ENCODE measurements at places on chromosomes 13 and 19.

DNA sequence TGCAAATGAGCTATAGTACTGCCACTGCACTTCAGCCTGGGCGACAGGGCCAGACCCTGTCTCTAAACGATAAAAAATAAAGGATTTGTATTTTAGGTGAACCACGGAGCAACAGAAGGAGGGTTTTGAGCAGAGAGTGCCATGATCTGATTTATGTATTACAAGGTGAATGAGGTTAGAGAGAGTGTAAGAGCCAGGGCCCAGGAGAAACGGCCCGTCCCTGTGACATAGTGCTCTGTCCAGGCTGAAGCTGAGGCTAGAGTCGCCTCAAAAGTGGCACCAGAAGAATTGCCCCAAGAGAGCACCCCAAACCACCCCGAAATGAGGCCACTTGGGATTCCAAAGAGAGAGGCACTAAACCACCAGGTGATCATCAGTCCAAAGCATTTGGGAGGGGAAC lies 16.9 kb downstream of the MAG start:
- no peak for DNase-seq

- no peak for DNase-seq
Measured at GRCh38 chr19:29292562-29292961, 79.6 kb upstream of the UQCRFS1 start.

- DNase-seq: no peak
Measured at GRCh38 chr13:33272531-33273124, 12.9 kb downstream of the STARD13 start.

GRCh38 chr19:28558783-28559182 lies 654.2 kb downstream of the UQCRFS1 start:
- DNase-seq: no peak

- no peak for DNase-seq
Measured at GRCh38 chr19:43820098-43820883, 6.8 kb upstream of the ZNF283 start.

- no peak for DNase-seq
Measured at GRCh38 chr19:2248136-2249009, 750 bp upstream of the AMH start.

DNA sequence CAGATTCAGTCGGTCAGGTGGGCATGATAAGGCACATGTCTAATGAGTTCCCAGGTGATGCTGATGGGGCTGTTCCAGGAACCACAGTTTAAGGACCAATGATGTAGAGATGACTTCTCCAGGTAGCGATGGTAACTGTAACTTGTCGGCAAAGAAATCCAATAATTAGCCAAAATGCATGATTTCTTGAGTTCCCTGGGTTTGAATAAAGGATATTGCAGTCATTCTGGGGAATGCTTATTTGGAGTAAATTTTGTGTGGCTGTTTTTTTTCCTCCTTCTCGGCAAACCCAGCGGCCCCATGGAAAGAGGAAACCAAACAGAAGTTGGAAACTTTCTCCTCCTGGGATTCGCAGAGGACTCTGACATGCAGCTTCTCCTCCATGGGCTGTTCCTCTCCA lies at the start of gene OR7C2:
TSS of gene OR7C2 (plus strand) at position 301 of the 400 bp plus-strand sequence. CDS start at position 301, 0 bp downstream.
- DNase-seq: no peak

- DNase-seq: no peak
Measured at GRCh38 chr13:39317291-39317690, 279.0 kb downstream of the NHLRC3 start.

- DNase-seq: no peak
Measured at GRCh38 chr13:108981407-108981806, 352.0 kb downstream of the MYO16 start.

DNA sequence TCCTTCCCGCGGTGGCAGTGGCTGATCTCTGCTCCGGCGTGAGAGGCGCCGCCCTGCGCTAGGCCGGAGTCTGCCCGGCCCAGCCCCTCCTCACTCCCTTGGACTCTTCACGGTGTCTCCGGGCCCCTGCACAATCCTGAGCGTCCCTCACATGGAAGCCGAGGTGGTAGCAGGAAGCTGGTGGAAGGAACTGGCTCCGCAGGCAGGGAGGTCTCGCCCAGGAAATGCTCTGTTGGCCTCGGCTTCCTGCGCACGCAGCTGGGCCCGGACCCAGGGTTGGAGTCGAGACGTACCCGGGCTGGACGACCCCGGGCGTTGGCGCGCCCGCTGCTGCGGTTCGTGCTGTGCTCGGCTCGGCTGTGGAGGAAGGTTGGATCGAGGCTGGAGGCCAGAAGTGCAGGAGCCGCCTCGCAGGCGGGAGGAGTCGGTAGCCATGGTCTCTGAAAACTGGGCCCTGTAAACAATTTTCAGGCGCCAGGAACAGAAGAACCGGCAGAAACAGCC lies 46.3 kb downstream of the ZNF724 start:
- DNase-seq: no peak

- DNase-seq: no peak
Measured at GRCh38 chr19:51739466-51740213, 12.0 kb downstream of the FPR1 start.

GRCh38 chr13:98150832-98151479 lies 8.1 kb downstream of the FARP1 start:
- DNase-seq: no peak

- DNase-seq: no peak
Measured at GRCh38 chr13:74047931-74048600, 86.1 kb downstream of the KLF12 start.

DNA sequence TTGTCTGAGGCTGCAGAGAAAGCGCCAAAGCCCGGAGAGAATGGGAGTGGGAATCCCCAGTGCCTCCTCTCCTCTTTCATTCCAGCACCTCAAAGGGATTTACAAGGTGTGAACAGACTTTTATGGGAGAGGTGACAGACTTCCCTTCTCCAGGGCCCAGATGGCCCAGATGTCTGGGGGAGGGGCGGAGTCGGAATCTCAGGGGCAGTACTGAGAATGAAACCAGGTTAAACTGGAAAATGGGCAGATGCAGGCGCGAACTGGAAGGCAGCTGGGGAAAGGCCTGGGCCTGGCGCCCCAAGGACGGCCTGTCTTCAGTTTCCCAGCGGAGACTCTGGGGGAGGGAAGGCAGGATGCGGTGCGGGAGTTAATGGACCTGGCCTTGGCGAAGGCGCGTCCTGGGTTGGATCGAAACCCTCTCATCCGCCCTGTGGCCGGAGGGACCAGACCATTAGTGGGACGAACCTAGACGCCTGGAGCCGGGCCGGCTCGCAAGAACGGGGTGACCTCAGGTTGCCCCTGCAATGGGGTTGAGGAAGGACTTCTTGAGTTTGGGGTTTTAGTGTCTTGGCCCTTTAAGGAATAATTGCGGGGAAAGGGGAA lies 592 bp upstream of the TRIP10 start:
- DNase-seq: peak; percentile 11

DNA sequence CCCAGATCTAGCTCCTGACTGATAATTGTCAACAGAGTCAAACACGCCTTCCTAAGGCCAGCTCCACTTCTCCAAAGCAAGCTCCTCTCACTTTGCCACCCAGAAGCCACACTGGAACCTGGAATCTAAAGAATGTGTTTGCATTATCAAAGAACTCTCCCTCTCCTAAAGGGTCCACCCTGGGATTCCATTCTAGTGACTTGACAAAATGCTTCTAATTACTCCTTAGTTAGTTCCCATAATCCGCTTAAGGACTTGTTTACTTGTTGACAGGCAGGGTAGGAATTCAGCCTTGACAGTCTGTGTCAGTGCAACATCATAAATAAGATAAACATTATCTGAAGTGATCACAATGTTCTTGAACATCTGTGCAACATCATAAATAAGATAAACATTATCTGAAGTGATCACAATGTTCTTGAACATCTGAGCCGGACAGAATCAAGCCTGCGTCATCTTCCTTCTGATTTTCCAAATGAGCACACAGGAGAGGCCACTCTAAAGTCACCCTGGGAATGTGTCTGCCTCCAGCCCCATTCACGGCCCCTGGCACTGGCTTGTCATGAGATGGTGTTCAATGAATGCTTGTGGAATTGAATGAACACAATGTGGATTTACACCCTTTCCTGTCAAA lies 512.1 kb downstream of the IRS2 start:
- DNase-seq: no peak

DNA sequence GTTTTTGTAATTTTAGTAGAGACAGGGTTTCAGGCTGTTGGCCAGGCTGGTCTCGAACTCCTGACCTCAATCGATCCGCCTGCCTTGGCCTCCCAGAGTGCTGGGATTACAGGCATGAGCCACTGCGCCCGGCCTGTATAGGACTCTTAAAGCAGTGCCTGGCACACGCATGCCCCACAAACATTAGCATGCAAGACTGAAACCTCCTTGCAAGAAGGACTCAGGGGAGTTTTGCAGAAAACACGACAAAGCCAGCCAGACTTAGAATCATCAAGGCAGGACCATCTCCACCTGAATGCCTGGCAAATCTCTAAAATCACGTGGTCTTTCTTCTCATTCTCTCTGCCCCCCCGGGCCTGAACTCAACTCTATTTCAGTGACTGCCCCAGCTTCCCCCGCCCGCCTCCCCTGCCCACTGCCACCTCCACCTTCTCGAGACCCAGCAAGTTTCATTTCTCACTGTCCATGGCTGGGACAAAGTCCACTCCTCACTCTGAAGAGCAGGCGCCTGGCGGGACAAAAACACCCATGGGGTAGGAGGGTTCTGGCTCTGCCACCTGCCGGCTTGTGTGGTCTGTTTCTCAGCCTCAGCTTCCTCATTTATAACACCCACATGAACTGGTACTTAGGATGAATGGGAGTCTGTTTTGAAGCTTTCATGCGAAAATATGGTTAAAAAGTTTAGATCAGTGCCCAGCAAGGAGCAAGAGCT lies 2.4 kb downstream of the TICAM1 start:
- no peak for DNase-seq

- DNase-seq: no peak
Measured at GRCh38 chr19:19602136-19602712, 16.3 kb downstream of the PBX4 start.

GRCh38 chr13:32687275-32687674 lies 101.0 kb downstream of the PDS5B start:
- DNase-seq: no peak

GRCh38 chr13:62209529-62209928 lies 793.9 kb upstream of the PCDH20 start:
- no peak for DNase-seq

DNA sequence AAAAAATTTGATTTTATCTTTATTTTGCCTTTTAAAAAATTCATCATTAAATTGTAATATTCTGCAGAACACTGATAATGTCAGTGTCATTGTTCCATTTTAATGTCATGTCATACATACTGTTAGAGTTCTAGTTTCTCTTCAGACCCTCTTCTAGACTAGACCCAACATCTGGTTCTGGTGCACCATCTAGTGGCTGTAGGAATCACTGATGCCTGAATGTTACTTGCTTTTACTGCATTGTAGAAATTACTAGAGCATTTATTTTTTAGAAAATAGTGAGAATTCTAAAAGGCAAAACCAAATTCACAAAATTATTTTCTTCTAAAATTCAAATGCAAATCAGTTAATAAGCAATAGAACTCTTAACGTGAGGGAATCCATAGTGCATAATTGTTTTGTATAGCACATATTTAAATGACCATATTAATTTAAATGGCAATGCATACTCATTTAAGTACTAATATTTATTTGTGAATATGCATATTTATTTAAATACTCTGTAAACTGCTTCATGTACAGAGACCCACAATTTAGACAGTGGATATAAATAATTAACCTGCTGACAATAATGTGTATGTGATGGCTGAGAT lies 425.7 kb downstream of the KLF12 start:
- DNase-seq: peak; percentile 60
